ENCODE measurements at places on chromosomes 3 and 15.

GRCh38 chr15:68639926-68640600 is 61.3 kb downstream of the CORO2B start:
- no peak for DNase-seq

GRCh38 chr15:73584699-73585420 is 48.3 kb downstream of the NPTN start:
- DNase-seq: no peak

- no peak for DNase-seq
Measured at GRCh38 chr3:160343132-160343531, 55.9 kb downstream of the IFT80 start.

- DNase-seq: peak; percentile 8
Measured at GRCh38 chr3:45915518-45916231, 27.6 kb upstream of the CXCR6 start.

- no peak for DNase-seq
Measured at GRCh38 chr15:88680241-88681001, 41.6 kb downstream of the ISG20 start.

DNA sequence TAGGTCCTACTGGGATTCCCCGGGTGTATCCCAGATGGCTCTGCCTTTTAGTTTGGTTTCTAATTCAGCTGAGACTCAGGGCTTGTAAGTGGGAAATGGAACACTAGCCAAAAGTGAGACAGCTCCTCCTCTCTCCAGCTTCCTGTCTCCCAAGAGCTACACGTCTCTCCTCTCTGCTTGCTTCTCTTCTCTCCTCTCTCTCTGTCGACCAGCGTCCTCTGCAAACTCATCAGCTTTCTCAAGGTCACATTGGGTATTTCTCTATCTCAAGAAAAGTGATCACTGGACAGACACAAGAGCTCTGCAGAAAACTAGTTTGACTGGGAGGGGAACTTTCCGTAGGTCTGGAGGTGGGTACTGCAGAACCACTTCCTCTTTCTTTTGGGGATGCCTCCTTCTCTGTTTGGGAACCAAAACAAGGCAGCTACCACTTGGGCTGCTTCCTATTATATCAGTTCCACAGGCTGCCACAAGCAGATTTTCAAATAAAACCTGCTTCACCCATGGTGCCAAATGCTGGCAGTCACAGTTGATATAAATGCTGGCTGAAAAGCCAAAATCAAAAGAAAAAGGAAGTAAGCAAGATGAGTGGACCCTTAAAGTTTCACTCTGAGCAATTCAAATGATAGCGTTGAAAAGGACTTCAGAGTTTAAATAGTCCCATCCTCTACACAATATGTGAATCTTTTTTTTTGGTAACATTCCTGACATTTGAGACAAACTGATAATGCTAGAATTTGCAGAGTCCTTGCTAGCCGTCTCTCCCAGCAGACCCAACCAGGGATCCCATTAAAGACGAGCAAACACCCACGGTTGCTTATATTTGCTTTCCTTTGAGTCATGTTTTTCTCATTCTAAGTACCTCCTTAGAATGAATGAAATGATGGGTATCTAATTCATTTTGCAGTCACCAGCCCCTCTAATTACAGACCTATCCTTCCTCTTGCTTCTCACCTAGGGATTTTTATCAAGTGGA is 7.2 kb upstream of the DYNC1LI1 start:
- no peak for DNase-seq

GRCh38 chr3:8749316-8749715 is 15.7 kb downstream of the CAV3 start:
- DNase-seq: no peak

DNA sequence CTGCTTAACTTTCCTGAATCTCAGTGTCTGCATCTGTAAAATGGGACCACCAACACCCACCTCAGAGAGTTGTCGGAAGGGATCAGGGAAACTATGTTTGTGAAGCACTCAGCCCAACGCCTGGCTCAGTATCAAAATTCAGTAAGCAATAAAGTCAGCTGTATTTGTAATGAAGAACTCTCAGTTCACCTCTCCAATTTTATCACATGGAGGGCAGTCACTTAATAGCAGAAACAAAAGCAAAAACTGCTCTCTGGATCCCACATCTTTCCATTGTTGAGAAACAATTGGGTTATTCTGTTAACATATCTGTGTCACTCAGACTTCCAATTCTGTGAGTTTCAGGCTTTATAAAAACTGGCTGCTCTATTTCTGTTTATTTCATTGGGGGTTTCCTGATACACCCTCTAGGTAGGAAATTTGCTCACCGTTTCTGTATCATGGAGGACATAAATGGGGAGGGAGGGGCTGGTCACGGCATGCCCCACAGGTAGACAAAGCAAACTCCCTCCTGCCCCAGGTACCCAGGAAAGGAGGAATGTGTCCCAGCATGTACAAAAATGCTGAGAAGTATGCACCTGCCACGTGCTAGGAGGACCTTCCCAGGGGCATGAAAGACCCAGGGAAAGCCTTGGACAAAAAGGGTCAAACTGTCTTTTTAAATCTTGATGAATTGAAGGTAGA is 81.4 kb upstream of the LMOD3 start:
- no peak for DNase-seq

GRCh38 chr3:124621498-124621897 is 108.8 kb upstream of the UMPS start:
- no peak for DNase-seq

DNA sequence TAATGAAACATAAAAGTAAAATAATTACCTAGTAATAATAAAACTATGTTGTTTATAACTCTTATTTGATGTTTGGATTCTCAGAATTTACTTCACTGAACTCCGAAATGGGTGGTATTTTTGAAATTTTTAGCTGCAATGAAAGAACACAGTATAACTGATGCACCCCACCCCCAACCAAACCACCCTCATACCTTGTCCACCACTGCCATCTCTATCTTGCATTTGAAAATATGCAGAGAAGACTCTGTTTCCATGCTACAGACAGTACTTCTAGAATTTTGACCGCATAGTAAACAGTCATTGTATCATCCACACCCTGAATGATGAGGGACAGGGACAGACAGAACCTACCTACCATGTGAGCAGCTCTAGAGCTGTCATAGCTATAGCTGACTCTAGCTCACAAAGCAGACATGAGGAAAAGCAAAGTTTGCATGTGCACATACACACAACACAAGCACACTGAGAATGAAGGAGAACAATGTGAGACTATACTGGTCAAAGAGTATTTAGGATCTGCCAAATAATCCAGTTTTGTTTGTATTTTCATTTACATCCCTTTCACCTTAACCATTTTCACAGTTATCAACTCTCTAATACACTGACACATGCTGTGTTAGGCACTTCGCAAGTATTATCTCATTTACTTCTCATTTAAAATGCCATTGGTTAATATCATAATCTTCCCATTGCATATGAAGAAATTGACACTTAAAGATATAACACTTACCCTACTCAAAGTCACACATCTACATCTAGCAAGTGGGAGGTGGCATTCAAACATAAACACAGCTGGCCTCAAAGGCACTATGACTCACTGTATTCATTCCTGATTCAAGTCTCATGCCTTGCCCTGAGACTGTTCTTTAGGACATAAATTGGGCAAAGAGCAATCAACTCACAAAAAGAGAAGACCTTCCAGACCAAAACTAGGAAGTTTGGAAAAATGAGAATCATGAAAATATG is 1014.7 kb upstream of the CFAP20DC start:
- no peak for DNase-seq
